ENCODE measurements at places on chromosomes 6 and 20.

- no peaks in the 10 kb centered on the region for H3K36me3 ChIP-seq
- no peak for DNase-seq
- H3K27me3 ChIP-seq = no peaks in the 10 kb centered on the region
- H3K4me1 ChIP-seq = no peaks in the 10 kb centered on the region
- H3K4me3 ChIP-seq = no peak overlapping the region
These were observed 639.2 kb downstream of the MAFB start for GRCh38 chr20:40049854-40050253.

DNA sequence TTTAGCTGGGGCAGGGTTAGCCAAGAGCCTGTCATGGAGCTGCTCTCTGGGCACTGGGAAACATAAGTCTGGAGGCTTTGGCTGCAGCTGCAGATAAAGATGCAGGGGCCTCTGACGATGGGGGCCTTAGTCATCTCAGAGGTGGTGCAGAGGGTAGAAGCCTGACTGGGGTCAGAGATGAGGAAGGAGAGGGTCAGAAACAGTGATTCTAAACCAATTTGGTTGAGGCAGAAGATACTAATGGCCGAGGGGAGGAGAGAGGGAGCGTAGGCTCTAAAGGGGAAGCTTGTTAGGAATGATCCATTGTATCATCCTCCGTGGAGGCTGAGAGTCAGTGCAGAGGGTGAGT lies 33.8 kb downstream of the PLEKHG1 start:
- H3K27ac ChIP-seq = peak overlapping the region; percentile 40
- H3K4me3 ChIP-seq = no peak overlapping the region
- H3K27me3 ChIP-seq = no peaks in the 10 kb centered on the region
- no peak for DNase-seq
- H3K4me1 ChIP-seq = peaks cover 35% of the 10 kb centered on the region

DNA sequence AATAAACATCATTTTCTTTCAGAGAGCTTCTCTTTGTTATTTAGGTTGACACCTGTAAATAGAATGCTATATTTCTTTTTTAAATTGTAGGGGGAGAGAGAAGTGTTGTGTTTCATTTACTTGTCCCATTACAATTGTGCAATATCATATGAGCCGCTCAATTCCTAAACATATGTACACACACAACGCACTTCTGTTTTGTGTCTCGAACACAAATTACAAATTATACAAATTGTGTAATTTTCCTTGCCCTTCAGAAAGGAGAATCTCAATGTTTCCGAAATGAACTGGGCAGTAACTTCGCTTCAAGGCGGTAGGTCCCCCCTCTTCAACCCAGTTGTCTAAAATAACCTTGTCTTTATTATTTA lies 2.6 kb upstream of the ABT1 start:
- H3K4me1 ChIP-seq = peaks cover 6% of the 10 kb centered on the region
- H3K4me3 ChIP-seq = no peak overlapping the region
- peaks cover 44% of the 10 kb centered on the region for H3K27me3 ChIP-seq
- no peaks in the 10 kb centered on the region for H3K36me3 ChIP-seq

DNA sequence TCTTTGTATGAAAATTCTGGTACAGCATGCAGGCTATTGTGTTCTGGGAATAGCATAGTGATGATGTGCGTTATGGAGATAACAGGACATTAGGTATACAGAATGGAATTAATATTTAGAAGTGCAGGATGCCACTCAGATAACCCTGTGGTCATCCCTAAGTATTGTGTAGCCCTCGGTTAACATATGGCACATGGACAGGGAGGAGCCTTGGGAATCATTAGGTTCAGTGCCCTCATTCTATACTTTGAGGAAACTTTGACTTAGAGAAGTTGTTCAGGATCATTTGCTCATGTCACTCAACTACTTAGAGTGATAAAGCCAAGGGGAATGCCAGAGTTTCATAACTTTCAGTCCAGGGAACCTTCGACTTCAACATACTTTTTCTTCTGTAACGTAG lies 185.9 kb downstream of the UST start:
- no peak overlapping the region for H3K4me3 ChIP-seq
- peaks cover 12% of the 10 kb centered on the region for H3K4me1 ChIP-seq
- no peak for DNase-seq
- H3K27me3 ChIP-seq = no peaks in the 10 kb centered on the region
- no peak overlapping the region for H3K27ac ChIP-seq
- no peaks in the 10 kb centered on the region for H3K36me3 ChIP-seq

DNA sequence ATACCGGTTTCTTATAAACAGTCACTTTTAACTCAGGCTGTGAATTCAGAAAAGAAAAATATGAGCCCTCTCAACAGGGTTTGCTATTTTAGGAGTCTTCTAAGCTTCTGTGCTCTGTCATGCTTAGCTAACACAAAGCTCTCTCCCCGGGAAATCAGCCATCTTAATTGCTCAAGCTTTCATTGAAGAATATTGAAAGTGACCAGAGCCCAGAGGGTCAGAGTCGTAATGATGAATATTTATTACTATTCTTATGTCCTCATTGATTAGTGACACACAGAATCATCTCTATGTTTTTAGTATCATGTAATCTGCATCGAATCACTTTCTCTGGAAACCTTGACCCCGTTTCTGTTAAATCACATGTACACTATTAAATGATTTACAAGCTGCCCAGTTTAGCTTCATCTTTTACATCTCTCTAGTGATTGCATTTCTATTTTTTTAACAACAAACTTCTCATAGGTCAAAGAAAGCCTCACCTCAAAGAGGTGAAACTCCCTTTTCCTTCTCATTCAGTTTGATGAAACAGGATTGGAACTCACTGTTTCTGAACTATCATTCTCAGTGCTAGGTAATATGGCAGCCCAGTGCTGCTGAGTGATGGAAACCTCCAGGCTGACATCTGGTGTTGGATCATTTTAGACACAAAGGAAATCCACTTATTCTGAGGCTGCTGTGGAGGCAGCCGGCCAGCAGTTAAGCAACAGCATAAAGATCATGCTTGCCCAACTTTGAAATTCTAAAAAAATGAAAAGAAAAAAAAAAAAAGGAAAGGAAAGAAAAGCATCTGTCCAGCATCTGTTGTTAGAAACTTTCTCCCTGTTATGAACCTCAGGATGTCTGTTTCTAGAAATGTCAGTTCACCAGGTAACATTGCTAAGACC lies 96.3 kb downstream of the RFPL4B start:
- peaks cover 7% of the 10 kb centered on the region for H3K4me1 ChIP-seq
- no peak overlapping the region for H3K4me3 ChIP-seq
- no peaks in the 10 kb centered on the region for H3K27me3 ChIP-seq

DNA sequence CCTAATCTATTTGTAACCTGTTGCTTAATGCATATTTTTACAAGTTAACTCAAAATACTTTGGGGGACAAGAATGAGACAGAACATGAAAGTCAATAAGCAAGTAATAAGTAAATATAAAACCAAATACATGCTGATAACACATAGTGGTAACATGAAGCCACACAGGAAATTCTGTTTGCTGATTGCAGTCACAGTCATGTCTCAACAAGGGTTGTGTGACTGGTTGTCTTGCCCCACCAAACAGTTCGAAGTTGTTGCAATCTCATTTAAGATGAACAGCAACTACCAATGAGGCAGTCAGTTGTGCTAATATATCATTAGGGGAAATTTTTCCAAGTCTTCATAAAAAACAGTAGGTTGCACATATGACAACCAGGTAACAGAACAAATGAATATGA lies 14.5 kb downstream of the CD24 start:
- no peak overlapping the region for H3K27ac ChIP-seq
- no peak overlapping the region for H3K4me3 ChIP-seq

- no peak for DNase-seq
- peaks cover 8% of the 10 kb centered on the region for H3K4me1 ChIP-seq
- no peak overlapping the region for H3K4me3 ChIP-seq
These were observed 2.7 kb downstream of the CTSA start for GRCh38 chr20:45893831-45894230.

DNA sequence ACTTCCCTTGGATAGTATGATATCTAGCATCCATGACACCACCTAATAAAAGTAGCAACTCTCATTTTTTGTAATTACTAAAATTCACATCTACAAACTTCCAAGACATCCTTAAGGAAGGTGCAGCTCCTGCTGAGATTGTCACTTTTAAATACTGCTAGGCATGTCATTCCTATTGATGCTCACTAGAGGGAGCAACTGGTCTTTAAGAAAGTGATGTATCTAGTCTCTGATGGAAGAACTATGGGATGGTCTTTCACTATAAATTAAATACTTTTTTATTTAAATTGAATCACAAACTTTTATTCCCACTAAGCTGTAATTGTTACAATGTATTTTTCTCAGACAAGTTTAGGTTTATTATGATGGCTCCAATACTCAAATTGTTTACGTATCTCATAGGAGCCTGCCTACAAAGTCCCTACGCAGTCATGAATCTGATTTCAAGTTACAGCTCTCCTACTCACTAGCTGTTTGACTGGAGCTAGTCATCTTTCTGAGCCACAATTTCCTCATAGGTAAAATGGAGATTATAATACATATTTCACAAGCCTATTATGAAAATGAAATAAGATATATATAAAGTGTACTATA lies 8.1 kb upstream of the TSPYL1 start:
- H3K4me3 ChIP-seq = no peak overlapping the region
- H3K27me3 ChIP-seq = no peaks in the 10 kb centered on the region
- H3K36me3 ChIP-seq = no peaks in the 10 kb centered on the region
- H3K27ac ChIP-seq = no peak overlapping the region
- peak; percentile 65 for DNase-seq

DNA sequence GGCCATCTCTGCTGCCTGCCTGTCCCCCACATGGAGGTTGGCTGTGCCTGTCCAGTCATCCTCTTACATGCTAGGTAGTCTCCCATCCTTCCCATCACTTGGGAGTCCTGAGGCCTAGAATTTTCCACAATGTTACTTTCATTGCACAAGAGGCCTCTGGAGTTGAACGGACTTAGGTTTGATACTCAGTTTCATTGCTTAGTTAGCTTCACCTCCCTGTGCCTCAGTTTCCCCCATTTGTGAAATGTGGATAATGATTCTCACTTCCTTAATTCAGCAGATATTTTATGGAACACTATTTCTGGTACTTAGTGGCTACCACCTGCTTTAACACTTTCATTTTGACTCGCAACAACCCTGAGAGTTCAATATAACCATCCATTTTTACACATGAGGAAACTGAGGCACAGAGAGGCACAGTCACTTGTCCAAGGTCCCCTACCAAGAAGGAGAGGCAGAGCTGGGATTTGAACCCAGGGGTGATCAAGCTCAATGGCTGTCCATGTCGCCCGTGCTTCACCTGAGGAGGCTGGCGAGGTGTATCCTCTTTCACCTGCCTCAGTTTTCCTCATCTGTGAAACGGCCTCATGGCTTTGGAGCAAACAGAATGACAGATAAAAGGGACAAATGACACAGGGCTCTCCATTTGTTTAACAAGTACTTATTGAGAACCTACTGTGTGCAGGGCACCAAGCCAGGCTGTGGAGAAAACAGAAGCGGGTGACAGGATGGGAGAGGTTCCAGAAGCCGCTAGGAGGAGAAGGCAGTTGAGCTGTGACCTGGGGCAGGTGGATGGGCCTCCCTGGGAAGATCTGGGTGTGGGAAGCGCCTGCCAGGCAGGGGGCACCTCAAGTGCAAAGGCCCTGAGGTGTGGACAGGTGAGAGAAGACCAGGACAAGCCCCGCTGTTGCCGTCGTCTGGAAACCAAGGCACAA lies 154.3 kb upstream of the PTPN1 start:
- H3K4me3 ChIP-seq = no peak overlapping the region
- H3K36me3 ChIP-seq = no peaks in the 10 kb centered on the region
- H3K27me3 ChIP-seq = no peaks in the 10 kb centered on the region
- no peak overlapping the region for H3K27ac ChIP-seq
- no peak for DNase-seq
